ENCODE measurements at places on chromosomes 6 and 20. TPM values are rescaled to one million over a fixed set of nuclear protein-coding genes. Genes with fewer than 3 reads are reported as not detected.

SALL4 gene
- 1.8 TPM for total RNA-seq

MAP3K5 gene
- 1.3 TPM for total RNA-seq

PROKR2 gene
- total RNA-seq, result not detected

GRCh38 chr20:2462484-2462883 is 8.1 kb downstream of the SNRPB start:
- no peak for DNase-seq

DNA sequence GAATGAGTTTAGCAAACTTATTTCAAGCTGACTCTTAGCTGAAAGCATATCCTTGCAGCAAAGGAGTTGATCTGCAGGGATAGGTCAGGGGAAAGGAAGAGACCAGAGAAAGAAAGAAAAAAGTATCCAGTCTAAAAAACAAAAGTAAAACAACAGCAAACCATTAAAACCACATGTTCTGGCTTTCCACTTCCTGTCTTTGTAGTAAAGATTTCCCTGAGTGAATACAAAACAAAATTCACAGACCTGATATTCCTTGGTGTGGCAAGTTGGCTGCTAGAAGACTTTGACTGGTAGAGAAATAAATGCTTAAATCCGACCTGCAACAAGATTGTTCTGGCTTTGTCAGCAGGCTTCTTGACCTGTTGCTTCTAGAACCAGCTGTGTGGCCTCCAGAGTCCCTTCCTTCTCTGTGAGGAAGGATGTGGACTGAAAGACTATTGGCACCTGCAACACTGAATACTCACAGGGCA is 23.4 kb upstream of the MCM3 start:
- DNase-seq, result no peak
